ENCODE measurements at places on chromosomes 1 and 21.

DNA sequence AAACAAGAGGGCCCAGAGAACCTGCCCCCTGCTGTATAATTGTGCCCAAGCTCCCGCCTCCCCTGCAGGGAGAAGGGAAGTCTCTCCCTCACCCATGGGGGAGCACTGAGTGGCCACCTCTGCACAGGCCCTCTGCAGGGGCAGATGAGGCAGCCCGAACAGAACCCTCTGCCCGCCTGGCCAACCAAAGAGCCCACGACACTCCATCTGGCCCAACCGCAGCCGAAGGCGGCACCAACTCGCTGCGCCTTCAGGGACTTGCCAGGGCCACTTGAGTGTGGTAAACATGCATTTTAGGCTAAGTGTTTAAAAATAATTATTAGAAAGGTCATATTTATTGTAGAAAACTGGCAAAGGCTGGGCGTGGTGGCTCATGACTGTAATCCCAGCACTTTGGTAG, 34.6 kb upstream of the CCSAP start:
- DNase-seq, result no peak

GRCh38 chr21:39850333-39850732, 16.9 kb upstream of the PCP4 start:
- DNase-seq, result no peak

DNA sequence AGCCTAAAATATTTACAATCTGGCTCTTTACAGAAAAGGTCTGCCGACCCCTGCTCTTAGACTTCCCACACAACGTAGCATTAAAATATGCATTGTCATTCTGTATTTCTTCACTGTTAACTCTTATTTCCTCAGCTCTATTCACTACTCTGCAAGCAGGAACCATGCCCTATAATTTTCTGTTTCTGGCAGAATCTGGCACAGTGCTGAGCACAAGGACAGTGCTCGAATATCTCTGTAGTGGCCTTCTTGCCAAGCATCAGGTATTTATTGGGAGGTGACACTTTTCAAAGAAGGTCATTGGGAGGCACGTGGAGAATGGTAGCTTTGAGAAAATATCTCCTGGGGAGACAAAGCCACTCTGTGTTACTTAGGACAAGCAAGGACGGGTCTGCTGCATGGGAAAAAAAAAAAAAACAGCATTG, 77.9 kb downstream of the PSMG1 start:
- DNase-seq, result no peak

DNA sequence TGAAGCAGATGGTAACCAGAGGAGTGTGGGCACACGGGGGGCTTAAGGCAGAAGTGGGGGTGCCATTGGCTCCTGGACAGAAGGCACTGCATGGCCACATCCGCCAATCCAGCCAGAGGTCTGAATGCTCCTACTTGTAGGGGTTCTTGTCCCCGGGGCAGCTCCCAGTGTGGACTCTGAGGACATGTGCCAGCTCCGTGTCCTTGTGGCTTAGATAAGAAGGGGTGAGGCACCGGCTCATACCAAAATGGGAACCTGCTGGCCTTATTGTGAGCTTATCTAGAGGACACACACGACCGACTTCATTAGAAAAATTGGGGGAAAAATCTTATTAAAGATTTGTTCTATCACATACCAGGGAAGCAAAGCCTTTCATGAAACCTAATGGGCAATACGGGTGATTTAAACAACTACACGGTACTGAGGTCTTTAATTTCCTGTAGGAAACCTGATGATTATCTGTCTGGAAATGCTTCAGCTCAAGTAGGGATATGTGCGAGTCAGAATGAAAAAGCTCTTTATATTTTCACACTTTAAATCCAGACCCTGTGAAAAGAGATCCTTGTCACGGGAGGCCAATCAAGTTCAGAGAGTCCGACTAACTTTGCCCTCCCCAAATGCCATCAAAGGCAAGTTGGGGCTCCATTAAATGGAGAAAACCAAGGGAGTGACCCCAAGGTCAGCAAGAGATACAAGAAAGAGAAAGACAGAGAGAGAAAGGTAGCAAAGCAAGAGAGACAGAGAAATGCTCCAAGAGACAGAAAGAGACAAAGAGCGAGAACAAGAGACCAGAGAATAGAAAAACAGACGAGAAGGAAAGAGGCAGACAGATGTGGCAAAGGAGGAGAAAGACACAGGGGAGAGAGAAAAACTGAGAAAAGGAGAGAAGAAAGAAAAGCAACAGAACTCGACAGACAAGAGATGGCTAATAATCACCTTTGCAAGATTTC, 14.1 kb upstream of the KCNN3 start:
- DNase-seq, result no peak

DNA sequence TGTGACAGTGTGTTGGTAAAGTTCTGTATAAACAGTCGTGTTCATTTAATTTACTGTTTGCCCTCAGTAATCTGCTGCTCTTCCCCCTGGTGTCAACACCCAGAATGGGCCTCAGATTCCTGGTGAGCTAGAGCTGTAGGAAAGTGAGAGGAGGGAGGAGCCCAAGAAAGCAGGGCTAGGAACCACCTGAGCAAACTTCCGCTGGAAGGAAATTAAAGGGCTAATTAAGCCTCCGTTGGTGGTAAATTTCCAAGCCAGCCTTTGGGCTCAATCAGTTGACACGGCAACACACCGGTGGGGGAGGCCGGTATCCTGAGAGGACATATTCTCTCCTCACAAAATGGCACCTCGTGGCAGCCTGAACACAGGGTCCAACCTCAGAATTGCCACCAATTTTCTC, 32.9 kb downstream of the RAB3B start:
- DNase-seq, result peak; percentile 62

GRCh38 chr1:16146279-16147155, 9.4 kb downstream of the EPHA2 start:
- no peak for DNase-seq

- DNase-seq, result no peak
Measured at GRCh38 chr1:184531296-184531695, 144.5 kb downstream of the C1orf21 start.

- no peak for DNase-seq
Measured at GRCh38 chr1:82462366-82462765, 661.6 kb downstream of the ADGRL2 start.

DNA sequence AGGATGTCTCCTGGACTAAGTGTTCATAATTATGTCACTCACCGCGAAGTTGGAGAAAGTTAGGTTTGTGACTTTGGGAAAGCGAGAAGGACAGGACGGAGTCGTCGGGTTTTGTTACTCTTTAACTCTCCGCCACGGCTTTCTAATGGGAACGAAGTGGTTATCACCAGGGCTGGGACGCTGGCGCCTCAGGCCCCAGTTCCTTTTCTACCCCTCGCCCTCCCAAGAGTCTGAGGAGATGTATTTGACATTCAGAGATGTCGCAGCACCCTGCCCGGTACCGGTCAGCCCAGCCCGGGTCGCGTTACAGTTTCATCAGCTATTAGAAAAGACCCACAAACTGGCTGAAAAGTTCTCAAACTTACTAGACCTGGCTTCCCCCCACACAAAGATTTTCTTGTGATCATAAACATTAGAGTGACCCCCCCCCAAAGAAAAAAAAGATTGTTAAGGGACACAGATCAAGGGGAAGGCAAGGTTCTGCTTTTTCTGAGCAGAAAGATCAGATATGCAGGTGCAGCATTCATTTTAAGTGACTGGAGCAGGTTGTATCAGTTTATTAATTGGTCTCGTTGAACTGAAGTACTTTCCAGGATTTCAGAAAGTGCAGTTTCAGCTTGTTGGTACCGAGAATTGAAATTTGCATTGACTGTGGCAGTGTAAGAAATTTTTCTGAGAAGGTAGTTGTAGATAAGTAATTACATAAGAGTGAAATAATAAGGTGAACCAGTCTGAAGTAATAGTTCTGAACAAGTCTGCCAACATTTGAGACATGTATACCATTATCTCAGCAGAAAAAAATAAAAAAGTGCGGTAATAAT, 859 bp upstream of the ZBTB18 start:
- DNase-seq, result peak; percentile 62

GRCh38 chr1:201385299-201385891, 7.9 kb upstream of the TNNT2 start:
- DNase-seq, result peak; percentile 89

GRCh38 chr1:224730965-224731364, 114.8 kb downstream of the CNIH3 start:
- DNase-seq, result no peak

- no peak for DNase-seq
Measured at GRCh38 chr1:30814292-30814691, 56.7 kb upstream of the LAPTM5 start.

DNA sequence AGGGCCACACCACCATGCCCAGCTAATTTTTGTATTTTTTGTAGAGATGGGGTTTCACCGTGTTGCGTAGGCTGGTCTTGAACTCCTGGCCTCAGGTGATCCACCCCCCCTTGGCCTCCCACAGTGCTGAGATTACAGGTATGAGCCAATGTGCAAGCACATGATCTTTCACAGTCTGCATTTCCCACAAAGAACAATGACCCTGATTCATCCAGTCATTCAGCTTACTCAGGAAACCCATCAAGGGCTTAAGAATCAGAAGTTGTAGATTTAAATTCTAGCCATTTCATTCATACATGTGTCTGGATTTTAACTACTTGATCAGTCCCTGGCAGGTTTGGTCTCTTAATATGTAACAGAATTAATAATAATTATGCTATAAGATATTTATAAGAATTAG, 2065.7 kb downstream of the MRPL39 start:
- no peak for DNase-seq

- DNase-seq, result no peak
Measured at GRCh38 chr1:52836035-52836434, 6.5 kb upstream of the ZYG11A start.

- DNase-seq, result no peak
Measured at GRCh38 chr21:15534450-15534886, 195.3 kb upstream of the USP25 start.

- no peak for DNase-seq
Measured at GRCh38 chr1:46582972-46583371, 21.1 kb downstream of the MKNK1 start.

DNA sequence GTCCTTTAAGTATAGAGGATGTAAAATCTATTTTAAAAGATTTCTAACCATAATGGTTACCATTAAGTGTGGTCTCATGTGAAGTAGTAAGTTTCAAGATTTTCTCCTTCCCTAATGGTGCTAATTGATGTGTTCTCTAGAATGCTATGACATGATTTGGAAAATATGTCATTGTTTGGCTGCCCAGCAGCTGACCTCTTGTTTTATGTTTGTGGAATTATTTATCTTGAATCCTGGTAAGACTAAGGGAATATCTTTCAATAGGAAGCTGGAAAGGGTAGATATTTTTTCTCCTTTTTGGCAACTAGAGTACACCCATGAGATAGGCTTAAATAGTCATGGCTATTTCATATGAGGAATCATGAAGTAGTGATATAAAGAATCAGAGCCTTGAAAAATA, 139.8 kb upstream of the CHODL start:
- no peak for DNase-seq

- DNase-seq, result no peak
Measured at GRCh38 chr1:99527545-99527944, 118.4 kb upstream of the PALMD start.

DNA sequence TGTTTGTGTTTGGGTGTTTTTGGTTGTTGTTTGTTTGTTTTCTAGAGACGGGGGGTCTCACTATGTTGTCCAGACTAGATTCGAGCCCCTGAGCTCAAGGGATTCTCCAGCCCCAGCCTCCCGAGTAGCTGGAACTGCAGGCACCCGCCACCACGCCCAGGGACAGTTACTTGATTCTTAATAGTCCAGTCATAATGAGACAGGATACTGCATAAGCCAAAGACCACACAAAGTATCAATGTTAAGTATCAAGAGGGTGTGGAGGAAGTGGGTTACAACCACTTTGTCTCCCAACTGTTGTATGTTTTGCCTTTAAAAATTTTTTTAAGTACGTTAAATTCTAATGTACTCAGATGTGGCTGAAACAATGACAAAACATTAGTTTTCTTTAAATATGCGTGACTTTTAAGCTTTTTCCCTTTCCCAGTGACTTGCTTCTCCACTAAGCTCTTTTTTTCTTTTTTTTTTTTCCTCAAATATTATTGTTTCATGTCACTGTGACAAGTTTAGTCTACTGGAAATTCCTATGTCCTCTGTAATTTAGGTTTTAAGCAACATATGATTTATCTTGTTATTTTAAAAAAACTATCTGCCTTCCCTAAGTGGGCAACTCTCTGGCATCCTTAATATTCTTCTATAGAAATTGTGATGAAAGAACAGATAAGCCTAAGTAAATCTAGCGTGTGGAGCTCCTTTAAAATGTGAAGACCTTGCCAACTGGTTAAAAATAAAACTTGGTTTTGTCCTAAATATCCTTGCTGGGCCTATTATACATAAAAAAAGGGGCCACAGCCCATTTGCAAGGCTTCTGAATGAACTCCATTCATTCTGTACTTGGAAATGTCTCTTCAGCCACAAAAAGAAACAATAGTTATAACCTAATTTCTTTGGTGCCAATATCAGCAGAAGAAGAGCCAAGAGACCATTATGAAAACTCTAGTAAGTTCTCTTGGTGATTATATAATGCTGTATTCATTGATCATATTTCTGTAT, 56.2 kb upstream of the DPH5 start:
- no peak for DNase-seq

DNA sequence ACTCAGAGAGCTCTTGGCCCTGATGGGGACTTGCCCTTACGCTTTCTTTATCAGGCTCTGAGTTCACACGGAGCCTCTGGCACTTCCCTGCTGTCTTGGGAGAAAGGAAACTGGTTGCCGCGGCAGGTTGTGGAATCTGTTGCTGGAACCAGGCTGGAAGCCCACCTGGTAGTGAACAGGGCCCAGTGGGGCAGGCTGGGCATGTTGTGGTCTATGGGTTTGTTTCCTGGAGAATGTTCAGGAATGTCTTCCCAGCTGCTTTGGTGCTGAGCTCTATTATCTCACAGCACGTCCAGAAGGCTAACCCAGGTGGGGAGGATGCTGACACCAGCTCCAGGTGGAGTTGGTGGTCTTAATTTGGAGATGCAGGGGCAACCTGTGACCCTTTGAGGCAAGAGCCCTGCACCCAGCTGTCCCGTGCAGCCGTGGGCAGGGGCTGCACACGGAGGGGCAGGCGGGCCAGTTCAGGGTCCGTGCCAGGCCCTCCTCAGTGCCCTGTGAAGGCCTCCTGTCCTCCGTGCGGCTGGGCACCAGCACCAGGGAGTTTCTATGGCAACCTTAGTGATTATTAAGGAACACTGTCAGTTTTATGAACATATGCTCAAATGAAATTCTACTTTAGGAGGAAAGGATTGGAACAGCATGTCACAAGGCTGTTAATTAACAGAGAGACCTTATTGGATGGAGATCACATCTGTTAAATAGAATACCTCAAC, 33.3 kb upstream of the TDRD10 start:
- no peak for DNase-seq

DNA sequence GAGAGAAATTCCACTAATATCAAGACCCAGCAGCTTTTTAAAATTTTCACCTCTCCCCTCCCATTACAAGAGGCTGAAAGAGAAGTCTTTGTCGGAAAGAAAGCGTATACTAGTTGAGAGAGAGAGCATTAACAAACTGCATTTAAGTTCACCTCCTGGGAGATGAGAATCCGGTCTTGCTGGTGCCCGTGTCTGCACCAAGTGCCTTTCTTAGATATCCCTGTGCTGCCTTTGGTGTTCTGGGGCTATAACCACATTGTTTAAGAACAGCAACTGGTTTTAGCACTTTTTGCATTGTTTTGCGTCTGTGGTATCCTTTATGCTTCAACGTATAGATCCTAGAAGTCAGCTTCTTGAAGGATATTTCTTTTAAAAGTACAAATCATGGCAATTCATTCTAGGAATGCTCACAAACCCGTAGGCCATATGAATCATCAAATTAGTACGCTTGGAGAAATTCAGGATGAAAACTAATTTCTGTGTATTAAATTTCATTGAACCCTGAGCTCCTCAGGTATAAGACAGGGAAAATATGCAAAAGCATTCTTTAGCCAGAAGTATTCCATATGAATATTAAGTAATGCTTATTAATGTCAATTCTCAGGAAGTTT, 3.4 kb upstream of the RPE65 start:
- no peak for DNase-seq

- DNase-seq, result peak; percentile 79
Measured at GRCh38 chr1:230120921-230121381, 53.9 kb downstream of the GALNT2 start.
